ENCODE measurements at places on chromosomes 11 and 22. TPM values are rescaled to one million over a fixed set of nuclear protein-coding genes. Genes with fewer than 3 reads are reported as not detected.

PRG3 gene
- not detected for total RNA-seq

SOX10 gene
- total RNA-seq, result not detected

MS4A4A gene
- total RNA-seq, result not detected

CARD16 gene
- 2.8 TPM for total RNA-seq

TSPAN18 gene
- not detected for total RNA-seq

ANKRD49 gene
- 13.8 TPM for total RNA-seq

MYBPC3 gene
- total RNA-seq, result not detected

FREY1 gene
- total RNA-seq, result 2.7 TPM

ZNF280B gene
- total RNA-seq, result 0.83 TPM

CDON gene
- total RNA-seq, result 3.8 TPM

ELP4 gene
- 21.7 TPM for total RNA-seq

MS4A15 gene
- total RNA-seq, result not detected

DRICH1 gene
- 0.24 TPM for total RNA-seq

ARHGEF17 gene
- total RNA-seq, result 25.4 TPM

SDHD gene
- total RNA-seq, result 58.5 TPM

APOA4 gene
- not detected for total RNA-seq

CDC45 gene
- total RNA-seq, result 31.1 TPM

HEPHL1 gene
- 60.8 TPM for total RNA-seq

C11orf42 gene
- not detected for total RNA-seq

THYN1 gene
- 36.8 TPM for total RNA-seq

WNT7B gene
- total RNA-seq, result 0.50 TPM

OR52L1 gene
- not detected for total RNA-seq

VSIG10L2 gene
- not detected for total RNA-seq

SAA1 gene
- 67.2 TPM for total RNA-seq

OR52I2 gene
- not detected for total RNA-seq

PANX3 gene
- not detected for total RNA-seq

CENPM gene
- 20.0 TPM for total RNA-seq

GLYATL2 gene
- 1.0 TPM for total RNA-seq

POU2AF2 gene
- not detected for total RNA-seq

SCGB1A1 gene
- not detected for total RNA-seq

CECR2 gene
- total RNA-seq, result not detected

PARVB gene
- 26.3 TPM for total RNA-seq

TMEM151A gene
- total RNA-seq, result 0.17 TPM

C11orf52 gene
- total RNA-seq, result 0.67 TPM

FXYD6 gene
- total RNA-seq, result 0.21 TPM

OOSP4B gene
- total RNA-seq, result not detected

FGF19 gene
- total RNA-seq, result not detected

SERPINH1 gene
- 36.1 TPM for total RNA-seq

GAB2 gene
- total RNA-seq, result 4.3 TPM

F2 gene
- not detected for total RNA-seq

DDX6 gene
- 162 TPM for total RNA-seq

OR5B2 gene
- total RNA-seq, result under 0.01 TPM

OR2AT4 gene
- not detected for total RNA-seq

OR51L1 gene
- total RNA-seq, result not detected

IL17REL gene
- total RNA-seq, result not detected

MMP13 gene
- 0.35 TPM for total RNA-seq

CRYBB3 gene
- not detected for total RNA-seq

SIK3 gene
- total RNA-seq, result 22.8 TPM
